ENCODE measurements at places on chromosomes 7 and 10. TPM values are rescaled to one million over a fixed set of nuclear protein-coding genes. Genes with fewer than 3 reads are reported as not detected.

Gene RAPGEF5
- 10.8 TPM for polyA plus RNA-seq

Gene UTF1
- polyA plus RNA-seq: not detected

Gene TRIM50
- 0.15 TPM for polyA plus RNA-seq

Gene MYL7
- polyA plus RNA-seq: 2,597 TPM

Gene HOXA2
- polyA plus RNA-seq: not detected

Gene FZD8
- polyA plus RNA-seq: 1.9 TPM

Gene IRF5
- polyA plus RNA-seq: 2.0 TPM

GRCh38 chr7:2710286-2710655 lies 22.3 kb downstream of the AMZ1 start:
- no peak for DNase-seq

DNA sequence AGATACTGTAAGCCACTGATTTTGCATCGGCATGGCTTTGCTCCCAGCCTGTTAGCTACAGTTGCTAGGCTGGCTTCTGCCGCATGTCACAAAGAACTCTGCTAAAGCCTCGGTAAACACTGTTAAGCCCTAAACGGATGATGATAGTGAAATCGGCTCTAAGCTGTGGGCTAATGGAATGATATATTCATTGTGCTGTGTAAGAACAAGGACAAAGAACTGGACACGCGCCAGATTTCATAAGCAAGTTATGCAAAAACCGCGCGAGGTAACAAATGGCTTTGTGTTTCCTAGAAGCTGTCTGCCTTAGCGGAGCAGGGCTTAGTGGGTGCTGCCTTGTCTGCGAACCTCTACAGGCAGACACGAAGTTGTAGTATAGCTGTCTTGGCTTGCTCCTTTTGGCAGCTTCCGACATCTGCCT lies 331.3 kb upstream of the COBL start:
- DNase-seq: no peak

DNA sequence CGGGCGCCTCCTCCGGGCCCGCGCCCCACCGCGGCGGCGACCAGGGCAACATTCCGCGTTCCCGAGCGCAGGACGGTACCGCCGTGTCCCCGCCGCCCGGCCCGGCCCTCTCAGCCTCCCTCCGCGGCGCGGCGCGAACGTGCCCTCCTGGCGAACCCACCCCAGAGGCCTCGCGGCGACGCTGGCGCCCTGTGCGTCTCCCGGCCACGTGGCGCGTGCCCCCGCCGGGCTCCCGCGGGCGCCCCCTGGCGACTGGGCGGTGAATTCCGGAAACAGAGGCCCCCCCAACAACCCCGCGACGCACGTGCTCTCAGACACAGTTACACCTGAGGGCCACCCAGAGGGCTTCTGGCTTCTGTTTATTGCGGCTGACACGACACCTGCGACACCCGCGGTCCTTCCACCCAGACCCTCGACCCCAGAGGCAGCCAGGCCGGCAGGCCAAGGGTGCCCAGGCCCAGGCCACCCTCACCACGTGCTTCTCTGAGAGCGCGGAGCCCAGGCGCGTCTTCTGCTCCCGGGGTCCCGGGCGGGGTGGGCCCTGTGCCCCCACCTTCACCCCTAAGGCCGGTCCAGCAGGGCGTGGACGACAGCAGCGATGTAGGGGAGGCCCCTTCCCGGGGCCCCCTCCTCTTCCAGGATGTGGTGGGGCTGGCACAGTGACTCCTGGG lies at the start of gene SAP25:
Gene SAP25, minus strand, starts transcription at position 210 of the 671 bp plus-strand sequence. Its CDS starts 158 bp downstream, at position 52.
- DNase-seq: peak; percentile 18

DNA sequence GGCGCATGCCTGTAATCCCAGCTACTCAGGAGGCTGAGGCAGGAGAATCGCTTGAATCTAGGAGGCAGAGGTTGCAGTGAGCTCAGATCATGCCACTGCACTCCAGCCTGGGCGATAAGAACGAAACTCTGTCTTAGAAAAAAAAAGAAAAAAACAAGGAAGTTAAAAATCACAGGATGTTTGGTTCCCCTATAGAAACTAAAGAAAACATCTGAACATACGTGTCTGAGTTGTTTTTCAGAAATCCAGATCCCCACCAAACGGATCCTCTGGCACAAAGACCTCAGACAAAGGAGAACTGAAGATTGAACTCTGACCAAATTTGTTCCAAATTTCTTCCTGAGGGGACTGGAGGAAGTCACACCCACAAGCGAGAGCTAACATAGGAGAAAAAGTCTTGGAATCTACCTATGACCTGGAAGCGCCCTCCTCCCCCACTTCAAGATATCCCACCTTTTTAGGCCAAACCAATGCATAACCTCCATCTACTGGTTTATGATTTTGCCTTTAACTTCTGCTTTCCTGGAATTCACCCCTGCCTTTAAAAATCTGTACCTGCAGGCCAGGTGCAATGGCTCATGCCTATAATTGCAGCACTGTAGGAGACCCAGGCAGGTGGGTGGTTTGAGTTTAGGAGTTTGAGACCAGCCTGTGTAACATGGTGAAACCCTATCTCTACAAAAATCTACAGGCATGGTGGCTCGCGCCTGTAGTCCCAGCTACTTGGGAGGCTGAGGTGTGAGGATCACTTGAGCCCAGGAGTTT lies 19.7 kb upstream of the SIRT1 start:
- no peak for DNase-seq

DNA sequence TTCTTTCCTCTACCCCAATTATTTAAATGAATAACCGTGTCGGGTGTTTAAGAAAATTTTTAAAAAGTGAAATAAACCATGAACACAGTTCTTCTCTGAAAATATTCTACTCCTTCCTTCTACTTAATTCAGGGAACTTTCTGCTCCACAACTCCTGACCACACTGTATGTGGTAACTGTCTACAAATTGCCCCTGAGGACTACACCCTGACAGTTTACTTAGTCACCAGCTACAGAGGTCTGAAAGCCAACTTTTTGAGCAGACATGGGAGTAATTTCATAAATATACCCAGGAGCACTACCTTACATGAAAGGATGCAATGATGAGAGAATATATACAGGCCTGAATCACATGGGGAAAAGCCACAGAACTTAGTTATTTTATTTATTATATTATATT lies 523.2 kb upstream of the SORCS1 start:
- DNase-seq: no peak

- DNase-seq: no peak
These were observed 120.1 kb downstream of the NPTX2 start for GRCh38 chr7:98737176-98737575.

GRCh38 chr10:104146882-104147281 lies 24.9 kb downstream of the SFR1 start:
- no peak for DNase-seq

DNA sequence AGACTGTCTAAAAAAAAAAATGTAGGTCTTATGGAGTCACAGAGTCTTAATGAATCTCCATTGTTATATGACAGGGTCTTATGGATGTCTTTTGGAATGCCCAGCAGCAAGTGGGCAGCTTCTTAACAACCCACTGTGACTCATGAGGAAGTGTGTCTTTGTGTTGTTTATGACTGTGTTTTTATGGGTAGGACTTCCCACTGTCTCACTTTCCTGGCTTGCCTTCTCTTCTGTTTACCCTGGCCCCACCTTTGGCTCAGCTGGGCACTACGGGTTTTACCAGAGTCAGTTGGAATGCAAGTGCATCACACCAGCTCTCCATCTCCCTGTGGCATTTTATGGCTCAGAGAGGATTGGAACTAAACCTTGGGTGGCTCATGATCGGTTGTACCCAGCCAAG lies 580.5 kb downstream of the AUTS2 start:
- DNase-seq: no peak

GRCh38 chr10:104641187-104641936 lies at the start of gene SORCS3:
Gene SORCS3, plus strand, starts transcription at chr10:104641290.
- no peak for DNase-seq

DNA sequence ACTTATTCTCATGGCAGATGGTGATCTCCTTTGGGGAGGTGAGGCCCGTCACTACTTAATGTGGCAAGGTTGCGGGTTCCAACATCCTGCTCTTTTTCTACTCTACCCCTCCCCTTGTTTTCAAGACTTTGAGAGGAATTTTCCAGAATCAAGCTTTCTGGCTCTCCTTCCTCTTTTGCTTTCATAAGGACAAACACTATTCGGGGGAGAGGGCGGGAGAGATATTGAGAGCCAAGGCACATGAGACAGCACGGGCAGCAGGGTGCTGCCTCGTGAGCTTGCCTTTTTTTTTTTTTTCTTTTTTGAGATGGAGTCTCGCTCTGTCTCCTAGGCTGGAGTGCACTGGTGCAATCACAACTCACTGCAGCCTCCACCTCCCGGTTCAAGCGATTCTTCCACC lies 6.9 kb upstream of the PFKFB3 start:
- DNase-seq: no peak

- DNase-seq: no peak
These were observed 93.5 kb upstream of the MALRD1 start for GRCh38 chr10:18955061-18955460.

DNA sequence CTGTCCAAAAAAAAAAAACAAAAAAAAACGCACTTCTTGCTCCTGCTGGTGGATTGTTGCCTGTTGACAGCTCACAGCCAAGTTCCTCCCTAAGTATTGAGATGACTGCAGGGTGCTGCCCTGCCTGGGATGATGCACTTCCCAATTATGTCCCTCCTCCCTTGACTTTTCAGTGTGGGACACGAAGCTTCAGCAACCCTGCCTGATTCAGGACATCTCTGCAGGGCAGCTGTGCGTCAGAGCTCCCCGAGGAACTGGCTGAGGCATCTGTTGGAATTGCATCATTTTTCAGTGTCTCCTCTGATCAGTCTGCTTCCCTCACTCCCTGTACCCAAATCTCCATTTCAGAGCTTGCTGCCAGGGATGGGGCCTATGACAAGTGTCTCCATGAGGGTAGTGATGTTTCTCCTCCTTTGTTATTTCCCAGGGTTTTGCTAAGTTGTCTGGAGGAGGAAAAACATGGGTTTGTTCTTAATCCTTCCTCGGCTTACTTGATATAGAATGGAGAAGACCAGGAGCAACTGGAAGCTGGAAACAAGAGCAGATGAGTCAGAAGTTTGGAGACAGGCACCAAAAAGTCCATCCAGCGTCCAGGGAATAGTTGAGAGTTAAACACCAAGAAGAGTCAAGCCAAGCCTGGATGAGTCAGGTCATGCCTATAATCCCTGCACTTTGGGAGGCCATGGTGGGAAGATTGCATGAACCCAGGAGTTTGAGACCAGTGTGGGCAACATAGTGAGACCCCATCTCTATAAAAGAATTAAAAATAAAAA lies 355.1 kb downstream of the GALNT17 start:
- no peak for DNase-seq

GRCh38 chr10:130481936-130482335 lies 345.7 kb downstream of the GLRX3 start:
- DNase-seq: no peak

DNA sequence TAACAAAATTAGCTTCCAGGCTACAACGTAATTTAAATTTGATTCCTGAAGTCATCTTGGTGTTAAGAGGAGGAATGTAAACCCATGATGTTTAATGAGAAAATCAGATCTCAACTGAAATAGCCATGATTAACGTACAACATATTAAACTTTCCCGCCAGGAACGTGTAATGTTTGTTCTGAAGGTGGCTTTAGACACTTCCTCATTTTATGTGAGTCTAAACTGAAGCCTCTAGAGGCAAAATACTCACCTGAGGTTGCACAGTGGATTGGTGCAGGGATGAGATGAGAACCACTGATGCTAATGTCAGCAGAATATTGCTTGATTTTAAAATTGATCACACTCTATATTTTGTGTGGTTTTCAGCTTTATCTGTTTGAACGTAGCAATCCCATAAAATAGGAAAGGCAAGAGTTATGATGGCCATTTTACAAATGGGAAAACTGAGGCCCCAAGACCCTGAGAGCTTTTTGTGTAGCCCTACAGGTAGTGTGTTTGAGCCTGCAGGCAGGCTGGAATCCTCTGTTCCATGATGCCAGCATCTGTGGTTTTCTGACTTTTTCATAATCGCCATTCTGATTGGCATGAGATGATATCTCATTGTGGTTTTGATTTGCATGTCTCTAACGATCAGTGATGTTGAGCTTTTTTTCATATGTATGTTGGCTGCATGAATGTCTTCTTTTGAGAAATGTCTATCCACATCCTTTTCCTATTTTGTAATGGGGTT lies 243.7 kb upstream of the BMPER start:
- DNase-seq: no peak

- DNase-seq: no peak
These were observed 45.7 kb downstream of the VAX1 start for GRCh38 chr10:117092386-117092785.

DNA sequence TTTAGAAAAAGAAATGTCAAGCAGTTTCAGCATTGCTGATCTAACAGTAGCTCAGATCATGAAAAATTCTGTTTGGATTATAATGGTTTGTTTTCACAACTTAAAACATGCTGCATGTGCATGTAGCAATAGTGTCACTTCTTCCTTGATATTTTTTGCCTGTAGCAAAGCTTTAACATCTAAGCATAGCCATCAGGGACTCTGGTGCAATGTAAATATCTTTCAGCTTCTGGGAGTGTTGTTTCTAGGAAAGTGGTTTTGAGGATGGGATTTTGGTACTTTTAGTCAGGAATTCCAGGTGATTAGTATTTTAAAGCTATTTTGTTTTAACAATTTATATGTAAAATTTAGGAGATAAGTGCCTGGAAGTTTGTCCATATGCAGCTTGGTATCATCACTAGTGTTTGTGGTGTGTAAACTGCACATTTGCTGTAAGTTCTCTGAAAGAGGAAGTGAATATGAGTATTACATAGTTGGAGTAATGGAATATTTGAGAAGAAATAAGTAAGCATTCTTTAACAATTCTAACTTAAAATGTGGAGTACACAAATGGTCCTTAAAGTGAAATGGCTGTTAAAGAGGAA lies 1.9 kb downstream of the RSBN1L start:
- DNase-seq: no peak

GRCh38 chr7:155057076-155057475 lies 13.0 kb upstream of the HTR5A start:
- DNase-seq: no peak

DNA sequence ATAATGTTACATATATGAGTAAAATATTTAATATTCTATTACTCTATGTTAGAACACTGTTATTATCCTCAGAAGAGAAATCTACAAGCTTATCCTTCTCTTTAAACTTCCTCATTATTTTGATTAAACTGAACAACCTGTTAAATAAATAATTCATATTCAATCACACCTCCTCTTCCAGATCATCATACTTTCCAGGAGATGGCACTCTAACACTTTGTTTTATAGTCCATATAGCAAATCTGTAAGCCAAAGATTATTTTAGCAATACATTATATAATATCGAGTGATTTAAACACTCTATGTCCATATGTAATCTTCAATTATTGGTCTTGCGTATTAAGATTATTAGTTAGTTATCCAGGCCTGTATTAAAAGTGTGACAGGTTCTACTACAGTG lies 694.1 kb downstream of the ANKRD7 start:
- no peak for DNase-seq

- no peak for DNase-seq
These were observed 122.3 kb downstream of the ADCY1 start for GRCh38 chr7:45696476-45696875.

GRCh38 chr7:150784120-150784736 lies 15.9 kb downstream of the TMEM176B start:
- DNase-seq: no peak

- no peak for DNase-seq
These were observed 20.0 kb downstream of the MAP3K8 start for GRCh38 chr10:30453764-30454527.

GRCh38 chr7:155741805-155742204 lies 70.5 kb downstream of the SHH start:
- DNase-seq: no peak

Measured in heart left ventricle (tissue), 16 donors.